ENCODE measurements at places on chromosomes 6 and 20.

DNA sequence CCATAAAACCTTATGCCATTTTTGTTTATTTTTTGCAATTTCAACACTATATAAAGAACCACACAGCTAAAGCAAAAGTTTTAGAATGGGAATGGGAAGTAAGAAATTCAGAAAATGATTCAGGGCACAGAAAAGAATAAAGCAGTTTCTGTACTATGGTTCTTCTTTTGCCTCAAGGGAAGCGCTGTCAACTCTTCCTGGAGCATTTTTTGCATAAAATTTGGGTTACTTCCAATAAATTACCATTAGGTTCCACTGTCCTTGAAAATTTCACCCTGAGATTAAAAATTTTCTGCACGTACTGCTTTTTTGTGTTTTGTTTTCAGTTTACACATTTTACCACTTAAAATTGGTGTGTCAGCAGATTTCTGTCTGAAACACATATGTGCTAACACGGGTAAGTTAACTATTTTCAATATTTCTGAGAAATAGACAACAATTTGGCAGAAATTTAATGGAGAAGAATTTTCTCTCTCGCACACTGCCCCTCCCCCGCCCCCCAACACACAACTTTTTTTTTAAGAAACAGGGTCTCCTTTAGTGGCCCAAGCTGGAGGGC lies 79.6 kb downstream of the ADAT2 start:
- no peak for DNase-seq

GRCh38 chr6:40177598-40177997 lies 243.3 kb upstream of the MOCS1 start:
- no peak for DNase-seq

GRCh38 chr6:134379599-134379998 lies 61.7 kb upstream of the SGK1 start:
- no peak for DNase-seq

GRCh38 chr6:31663126-31663960 lies 1.5 kb downstream of the GPANK1 start:
- no peak for DNase-seq

GRCh38 chr20:57819291-57819690 lies 109.5 kb upstream of the PMEPA1 start:
- DNase-seq: no peak

DNA sequence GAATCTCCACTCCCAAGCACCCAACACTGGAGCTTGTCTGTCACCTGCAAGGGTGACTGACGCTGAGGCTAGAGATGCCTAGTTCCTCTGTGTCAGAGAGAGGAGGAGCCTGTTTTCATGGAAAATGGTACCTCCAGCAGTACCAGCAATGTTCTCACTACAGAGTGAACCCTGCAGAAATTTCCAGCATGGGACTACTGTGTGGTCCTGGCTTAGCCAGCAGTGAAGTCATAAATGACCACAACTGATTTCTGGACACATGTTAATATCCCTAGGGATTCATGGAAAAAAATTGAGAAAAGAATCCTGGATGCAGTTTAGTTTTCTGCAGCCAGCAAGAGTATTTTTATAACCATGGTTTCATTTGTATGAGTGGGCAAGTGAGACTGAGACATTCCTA lies 468.1 kb downstream of the CD83 start:
- no peak for DNase-seq

GRCh38 chr20:62580052-62580451 lies 62.3 kb upstream of the SLCO4A1 start:
- no peak for DNase-seq

DNA sequence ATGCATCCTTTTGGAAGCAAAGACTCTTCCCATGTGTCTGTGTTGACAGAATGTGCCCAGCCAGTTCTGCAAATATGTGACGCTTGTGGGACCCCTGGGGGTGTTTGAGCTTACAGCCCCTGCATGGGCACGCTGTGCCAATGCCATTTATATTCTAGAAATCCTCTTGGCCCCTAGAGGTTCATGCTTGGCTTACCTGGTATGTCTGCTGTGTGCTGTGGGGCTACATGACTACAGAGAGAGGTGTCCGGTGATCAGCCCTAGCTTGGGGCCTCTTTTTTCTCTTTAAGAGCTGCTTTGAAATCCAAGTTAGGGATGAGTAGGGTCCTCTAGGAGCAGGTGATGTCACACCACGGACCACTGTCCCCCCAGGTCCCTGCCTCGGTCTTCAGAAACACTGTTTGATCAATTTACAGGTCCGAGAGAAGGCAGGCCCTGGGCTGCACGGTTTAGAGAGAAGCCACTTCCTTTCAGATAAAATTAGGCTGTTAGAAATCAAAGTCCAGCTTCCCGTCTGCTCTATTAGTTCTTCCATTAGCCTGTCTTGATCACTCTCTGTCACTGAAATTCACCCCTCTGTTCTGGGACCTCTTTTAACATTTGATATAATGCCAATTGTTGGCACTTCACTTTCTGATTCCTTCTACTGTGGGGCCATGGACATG lies 26.5 kb downstream of the BCAS4 start:
- no peak for DNase-seq

All from activated naive CD8-positive, alpha-beta T cell treated with anti-CD3 and anti-CD28 coated beads, Interleukin-2, amount 50 U/mL, for 16 hours (primary cell).